ENCODE measurements at places on chromosomes 7 and 10. TPM values are rescaled to one million over a fixed set of nuclear protein-coding genes. Genes with fewer than 3 reads are reported as not detected.

DNA sequence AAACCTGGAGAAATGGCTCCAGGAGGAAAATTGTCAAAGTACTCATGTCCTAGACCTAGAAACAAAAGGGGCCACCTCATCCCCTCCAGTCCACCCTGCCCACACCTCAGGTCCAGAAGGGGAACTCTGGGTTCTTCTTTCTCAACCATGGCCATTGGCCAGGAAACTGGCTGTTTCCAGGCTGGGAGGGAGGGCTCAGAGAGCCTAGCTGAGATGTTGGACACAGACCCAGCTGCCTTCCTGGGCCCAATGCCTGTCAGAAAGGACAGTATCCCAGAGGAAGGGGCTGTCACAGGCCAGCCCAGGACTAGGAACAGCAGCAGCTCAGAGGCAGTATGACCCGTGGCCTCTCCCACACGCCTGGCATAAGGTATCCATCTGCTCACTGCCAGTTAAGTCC lies 9.6 kb downstream of the GRID1 start:
- DNase-seq, result no peak

- DNase-seq, result no peak
These were observed 285.5 kb upstream of the TAC1 start for GRCh38 chr7:97446361-97446760.

DNA sequence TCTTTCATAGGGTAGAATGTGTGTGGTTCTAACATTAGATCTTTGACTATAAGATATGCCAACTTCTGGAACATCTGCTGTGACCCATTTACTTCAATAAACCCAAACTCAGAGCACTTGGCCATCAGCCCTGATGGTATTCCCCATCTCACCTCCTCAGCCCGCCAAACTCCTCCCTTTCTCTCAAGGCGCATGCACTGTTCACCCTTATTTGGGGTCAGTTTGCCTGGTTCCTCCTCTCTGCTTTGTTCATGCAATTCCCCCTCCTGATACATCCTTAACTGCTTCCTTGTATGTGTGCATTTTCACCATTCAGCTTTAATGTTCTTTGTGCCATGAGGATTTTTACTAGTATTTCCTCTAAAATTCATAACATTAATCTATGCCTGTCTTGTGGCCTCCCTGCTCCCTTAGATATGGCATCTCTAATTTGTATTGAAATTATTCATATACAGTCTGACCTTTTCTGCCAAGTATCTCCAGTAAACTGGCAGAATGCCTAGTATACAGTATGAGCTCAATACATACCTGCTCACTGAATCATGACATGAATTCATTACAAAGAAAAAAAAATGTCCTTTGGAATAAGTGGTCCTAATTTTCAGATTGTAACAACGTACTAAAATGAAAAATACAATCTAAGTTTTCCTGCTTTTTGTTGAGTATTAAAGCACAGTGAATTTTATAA lies 336.8 kb upstream of the IGFBP3 start:
- DNase-seq, result no peak

GRCh38 chr7:46990761-46991160 lies 591.1 kb downstream of the TNS3 start:
- DNase-seq, result no peak

GRCh38 chr7:140592964-140593671 lies 47.5 kb downstream of the DENND2A start:
- no peak for DNase-seq

The TMEM270 gene
- not detected for total RNA-seq

The PRSS37 gene
- total RNA-seq, result not detected

The PTPN20 gene
- 0.82 TPM for total RNA-seq

- DNase-seq, result no peak
These were observed 5.8 kb downstream of the LIPA start for GRCh38 chr10:89245802-89246201.

The SVOPL gene
- total RNA-seq, result not detected

The SFXN2 gene
- 7.9 TPM for total RNA-seq

The KCP gene
- total RNA-seq, result 1.2 TPM

DNA sequence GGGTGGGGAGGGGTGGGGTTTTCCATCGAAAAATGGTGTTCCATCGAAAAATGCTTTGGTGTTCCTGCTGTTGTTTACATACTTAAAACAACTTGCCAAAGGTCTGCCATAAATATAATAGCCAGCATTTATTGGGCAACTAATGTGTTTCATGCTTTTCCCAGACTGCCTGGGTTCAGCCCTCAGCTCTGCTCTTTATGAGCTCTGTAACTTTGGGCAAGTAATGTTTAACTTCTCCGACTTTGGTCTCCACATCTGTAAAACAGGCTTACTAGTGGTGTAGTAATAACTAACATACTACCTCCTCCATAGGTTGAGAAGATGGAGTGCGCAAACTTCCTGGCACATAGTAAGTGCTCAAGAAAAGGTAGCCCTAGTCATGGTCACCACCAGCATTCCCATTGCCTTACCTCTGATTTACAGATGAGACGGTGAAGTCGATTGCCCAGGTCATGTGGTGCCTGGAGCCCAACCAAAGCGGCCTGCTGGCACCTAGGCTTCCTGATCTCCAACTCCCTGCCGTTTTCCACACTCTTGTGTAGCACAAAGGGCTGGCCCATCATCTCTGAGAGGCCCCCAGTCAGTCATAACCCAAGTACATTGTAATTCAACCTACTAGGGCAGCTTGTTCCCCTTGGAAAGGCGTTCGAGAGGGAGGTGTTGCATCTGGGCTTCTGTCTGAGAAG lies 8.9 kb downstream of the ZMIZ1 start:
- DNase-seq, result no peak

- DNase-seq, result no peak
These were observed 27.1 kb upstream of the SOSTDC1 start for GRCh38 chr7:16492513-16493062.

- DNase-seq, result no peak
These were observed 37.1 kb upstream of the ZMIZ2 start for GRCh38 chr7:44711528-44711927.

- DNase-seq, result no peak
These were observed 27.1 kb downstream of the NMT2 start for GRCh38 chr10:15141136-15142054.

The FBXL13 gene
- total RNA-seq, result 1.4 TPM

The HMX3 gene
- not detected for total RNA-seq
